ENCODE measurements at places on chromosomes 1 and 21.

DNA sequence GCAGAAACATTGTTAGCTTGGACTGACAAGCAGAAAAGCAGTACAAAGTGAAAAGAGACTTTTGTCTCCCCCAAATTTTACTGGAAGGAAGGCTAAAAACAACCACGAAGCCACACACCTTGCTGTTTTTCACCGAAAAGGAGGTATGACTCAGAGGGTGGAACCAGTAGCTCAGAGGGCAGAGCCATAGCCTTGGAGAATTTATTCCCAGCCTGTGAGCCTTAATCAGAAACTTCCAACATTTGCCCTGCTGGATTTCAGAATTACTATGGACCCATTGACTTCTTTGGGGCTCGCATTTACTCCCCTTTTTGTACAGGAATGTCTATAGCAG lies 32.0 kb downstream of the RPS6KC1 start:
- DNase-seq = no peak

GRCh38 chr1:236994450-236994849 lies 9.8 kb downstream of the MT1HL1 start:
- DNase-seq = no peak

DNA sequence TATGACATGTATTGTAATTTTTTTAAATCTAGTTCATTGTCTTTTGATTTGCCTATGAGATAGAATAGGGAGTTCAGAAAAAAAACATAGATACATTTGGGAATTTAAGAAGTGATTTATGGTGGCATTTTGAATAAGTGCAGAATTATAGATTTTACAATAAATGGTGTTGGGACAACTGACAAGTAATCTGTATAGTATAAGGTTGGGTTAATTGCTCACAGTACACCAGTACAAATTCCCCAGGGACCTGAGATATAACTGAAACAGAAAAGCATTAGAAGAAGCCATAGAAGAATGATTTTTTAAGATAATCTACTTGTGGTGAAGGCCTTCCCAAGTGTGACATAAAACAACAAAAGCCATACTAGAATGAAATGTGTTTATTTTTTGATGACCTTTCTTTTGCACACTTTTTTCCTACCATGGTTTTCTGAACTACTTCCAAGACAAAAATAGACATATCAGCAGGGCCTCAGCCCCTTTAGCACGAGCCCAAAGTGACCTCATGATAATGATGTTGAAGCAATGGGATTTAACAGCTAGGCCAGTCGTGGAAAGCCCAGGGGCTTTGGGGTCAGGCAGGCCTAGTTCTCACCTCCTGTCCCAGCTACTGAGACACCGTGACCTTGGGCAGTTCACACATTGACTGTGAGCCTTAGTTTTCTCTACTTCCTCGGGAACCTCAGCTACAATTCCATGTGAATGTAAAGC lies 87.4 kb downstream of the GREM2 start:
- DNase-seq = no peak

GRCh38 chr1:111471012-111471411 lies 2.8 kb upstream of the C1orf162 start:
- no peak for DNase-seq

- no peak for DNase-seq
Measured at GRCh38 chr1:110726755-110727154, 52.0 kb upstream of the KCNA3 start.

- no peak for DNase-seq
Measured at GRCh38 chr1:22689505-22689904, 21.1 kb upstream of the EPHB2 start.

DNA sequence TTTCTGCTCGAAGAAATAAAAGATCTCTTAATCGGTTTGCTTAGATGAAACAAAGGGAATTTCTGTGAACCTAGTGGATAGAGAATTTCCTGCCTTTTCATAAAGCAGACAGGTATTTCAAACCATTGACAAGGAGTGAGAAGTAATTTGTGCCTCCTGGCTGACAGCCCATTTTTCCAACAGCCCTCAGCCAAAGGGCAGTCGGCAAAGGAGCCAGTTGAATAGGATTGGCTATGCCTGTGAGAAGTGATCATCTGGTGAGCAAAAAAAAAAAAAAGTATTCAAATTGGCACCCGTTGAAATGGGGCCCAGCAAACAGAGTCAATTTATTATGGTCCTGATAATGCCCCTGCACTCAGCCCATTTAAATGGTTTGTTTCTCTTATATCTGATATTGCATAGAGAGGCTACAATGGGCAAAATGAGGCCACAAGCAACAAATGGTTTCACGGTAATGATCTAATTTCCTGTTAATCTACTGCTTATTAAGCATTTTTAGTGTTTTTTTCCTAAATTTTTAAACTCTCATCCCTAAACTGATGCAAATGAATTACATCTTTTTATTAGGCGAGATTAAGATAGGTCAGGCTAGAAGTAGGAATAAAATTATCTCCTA lies 477.5 kb downstream of the NUF2 start:
- DNase-seq = no peak

DNA sequence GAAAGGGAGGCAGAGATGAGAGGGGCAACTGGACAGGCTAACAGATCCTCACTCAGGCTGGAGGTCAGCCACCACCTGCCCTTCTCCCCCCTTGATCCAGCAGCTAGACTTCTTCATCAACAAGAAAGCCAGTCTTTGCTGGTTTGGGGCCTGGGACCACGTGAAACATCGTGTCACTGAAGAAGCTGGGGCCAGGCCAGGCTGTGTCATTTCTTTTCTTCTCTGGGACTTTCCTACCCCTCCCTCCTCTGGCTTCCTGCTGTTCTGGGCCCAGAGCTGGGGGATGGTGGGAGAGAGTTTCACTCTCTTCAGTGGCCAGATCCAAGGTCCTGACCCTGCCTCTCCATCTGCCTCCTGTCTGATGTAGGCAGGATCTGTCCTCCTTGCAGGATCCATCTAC lies 18.1 kb upstream of the SLC26A9 start:
- no peak for DNase-seq

DNA sequence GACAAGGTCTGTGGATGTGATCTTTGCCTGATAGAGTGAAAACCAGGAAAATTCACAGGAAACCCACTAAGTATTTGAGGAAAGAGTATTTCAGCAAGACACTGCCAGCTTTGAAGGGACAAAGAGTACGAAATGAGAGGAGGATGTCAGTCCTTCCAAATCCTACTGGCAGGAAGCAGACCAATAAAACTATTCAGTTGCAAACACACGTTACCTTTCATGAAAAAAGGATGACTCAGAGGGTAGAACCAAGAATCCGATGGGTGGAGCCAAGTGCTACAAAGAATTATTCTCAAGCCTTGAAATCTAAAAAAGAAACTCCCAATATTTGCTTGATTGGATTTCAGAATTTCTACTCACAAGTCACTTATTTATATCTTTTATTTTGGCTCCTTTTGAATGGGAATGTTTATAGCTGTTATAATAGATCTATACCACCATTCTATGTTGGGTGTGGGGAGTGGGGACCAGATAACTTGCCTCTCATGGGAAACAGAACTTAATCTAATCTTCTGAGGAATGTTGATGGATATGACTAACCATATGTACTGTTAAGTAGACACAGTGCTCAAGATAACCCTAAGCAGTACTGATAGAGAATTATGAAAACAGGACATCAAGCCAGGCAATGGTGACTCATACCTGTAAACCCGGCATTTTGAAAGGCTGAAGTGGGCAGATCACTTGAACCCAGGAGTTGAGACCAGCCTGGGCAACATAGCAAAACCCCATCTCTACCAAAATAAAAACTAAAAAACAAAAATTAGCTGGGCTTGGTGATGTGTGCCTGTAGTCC lies 19.3 kb upstream of the HEATR1 start:
- DNase-seq = no peak

DNA sequence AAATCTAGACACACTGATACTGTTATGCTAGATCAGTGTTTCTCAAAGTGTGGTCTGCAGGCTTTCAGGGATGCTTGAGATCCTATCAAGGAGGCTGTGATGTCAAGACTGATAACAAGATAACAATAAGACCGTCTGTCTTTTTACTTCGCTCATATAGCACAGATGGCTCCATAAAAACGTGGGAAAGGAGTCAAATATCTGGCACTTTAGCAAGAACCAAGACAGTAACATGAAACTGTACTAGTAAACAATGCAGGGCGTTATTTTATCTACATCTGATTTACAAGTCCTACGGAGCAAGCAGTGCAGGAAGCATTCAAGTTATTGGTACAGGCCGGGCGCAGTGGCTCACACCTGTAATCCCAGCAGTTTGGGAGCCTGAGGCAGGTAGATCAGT lies 3.6 kb upstream of the SPRR3 start:
- DNase-seq = no peak

- DNase-seq = no peak
Measured at GRCh38 chr21:42646076-42646825, 7.2 kb upstream of the PDE9A start.

DNA sequence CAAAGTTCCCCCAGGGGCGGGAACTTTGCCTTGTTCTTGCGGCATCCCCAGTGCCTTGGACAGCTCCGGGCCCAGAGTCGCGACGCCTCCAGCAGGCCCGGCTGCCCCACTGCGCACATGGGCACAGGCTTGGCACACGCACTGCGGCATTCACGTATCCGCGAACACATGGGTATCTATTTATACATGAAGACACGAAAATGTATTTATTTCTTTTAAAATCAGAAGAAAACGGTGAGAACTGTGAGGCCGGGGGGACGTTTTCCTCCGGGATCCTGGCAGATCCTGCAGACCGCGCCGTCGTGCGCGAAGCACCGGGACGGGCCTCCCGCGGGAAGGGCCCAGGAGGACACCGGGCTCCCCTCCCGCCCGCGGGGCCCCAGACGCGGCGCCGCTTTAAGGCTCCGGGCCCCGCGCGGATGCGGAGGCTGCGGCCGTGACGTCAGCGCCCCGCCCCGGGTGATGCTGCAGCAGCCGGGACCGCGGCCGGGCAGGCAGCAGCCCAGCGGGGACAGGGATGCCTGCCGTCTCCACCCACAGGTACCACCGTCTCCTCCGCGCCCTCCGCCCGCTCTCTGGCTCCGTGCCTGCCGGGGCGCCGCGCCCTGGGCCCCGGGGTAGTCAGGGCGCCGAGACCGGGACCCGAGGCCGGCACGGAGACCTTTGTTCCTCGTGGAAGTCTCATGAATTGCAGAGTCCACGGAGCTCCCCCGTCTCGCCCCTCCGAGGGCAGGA lies at the start of gene SLC45A1:
Gene SLC45A1 (plus strand): TSS at position 468 of the 735 bp plus-strand sequence. CDS start 6,216 bp downstream, outside the sequence.
- no peak for DNase-seq

DNA sequence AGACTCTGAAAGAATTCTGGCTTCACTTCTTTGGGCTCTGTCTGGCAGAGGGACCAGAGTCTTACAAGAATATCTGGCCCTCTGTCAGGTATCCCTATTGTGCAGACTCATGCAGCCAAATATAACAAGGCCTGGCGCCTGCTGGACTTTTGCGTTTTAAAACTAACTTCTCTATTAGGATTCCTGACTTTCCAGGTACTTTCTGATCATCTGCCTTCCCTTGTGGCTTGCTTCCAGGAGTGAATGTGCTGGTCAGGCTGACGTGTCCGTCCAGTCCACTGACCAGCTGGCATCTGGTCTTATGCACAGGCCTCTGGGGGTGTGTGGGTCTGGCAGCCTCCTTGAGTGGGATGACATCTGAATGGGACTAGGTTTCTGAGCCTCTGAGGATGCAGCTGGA lies 8.6 kb upstream of the RAB29 start:
- no peak for DNase-seq

DNA sequence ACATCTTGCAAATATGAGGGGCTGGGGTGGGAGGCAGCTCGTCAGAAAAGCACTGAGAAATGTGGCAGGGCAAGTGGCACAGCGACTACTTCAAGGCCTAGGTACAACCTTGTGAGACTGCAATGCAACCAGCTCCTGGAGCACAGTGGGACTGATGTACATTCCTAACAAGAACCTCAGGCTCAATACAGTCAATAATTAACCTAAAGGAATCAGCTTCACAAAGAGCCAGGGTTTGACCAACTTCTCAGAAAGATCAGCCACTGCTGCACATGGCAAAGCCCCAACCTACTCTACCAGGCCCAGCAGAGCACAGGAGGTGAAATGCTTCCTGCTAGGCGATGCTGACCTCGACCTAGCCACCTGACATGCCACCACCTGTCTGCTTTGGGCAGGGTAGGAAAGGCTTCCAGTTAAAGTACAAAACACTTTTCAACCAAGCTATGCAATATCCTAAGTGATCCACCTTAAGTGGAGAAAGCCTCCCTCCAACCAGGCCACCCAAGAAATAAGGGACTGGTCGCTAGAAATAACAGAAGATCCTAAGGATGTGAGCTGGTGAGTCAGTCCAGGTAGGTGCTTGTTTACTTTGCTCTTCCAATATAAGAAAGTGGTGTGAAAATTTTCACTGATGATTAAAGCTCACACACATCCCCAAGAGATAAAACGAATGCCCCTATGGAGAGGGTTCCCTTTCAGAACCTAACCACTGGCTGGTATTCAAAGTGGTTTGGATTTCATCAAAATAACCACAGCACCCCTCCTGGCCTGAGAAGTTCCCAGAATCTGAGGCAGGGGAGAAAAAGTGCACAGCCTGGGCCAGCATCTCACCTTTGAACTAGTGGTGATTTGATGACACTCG lies 2.1 kb downstream of the RIPK4 start:
- no peak for DNase-seq

DNA sequence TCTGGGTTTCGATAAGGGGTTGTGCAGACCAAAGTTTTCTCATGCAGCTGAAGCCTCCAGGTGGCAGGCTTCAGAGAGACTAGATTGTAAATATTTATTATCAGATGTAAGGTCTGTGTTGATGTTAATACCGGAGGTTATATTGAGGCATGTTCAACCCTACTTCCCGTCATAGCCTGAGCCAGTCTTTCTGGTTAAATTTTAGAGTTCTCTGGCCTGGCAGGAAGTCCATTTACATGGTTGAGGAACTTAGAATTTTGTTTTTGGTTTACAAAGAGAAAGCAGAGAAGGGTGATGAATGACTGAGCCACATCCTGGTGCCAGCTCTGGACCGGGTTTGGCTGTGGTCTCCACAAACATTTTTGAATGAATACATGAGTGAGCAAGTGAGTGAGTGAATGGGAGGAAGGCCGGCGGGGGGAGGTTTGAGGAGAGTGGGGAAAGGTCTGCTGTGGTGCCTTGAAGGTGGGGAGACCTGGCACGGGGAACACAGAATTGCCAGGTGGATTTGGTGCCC lies 218.5 kb downstream of the DISC1 start:
- no peak for DNase-seq

DNA sequence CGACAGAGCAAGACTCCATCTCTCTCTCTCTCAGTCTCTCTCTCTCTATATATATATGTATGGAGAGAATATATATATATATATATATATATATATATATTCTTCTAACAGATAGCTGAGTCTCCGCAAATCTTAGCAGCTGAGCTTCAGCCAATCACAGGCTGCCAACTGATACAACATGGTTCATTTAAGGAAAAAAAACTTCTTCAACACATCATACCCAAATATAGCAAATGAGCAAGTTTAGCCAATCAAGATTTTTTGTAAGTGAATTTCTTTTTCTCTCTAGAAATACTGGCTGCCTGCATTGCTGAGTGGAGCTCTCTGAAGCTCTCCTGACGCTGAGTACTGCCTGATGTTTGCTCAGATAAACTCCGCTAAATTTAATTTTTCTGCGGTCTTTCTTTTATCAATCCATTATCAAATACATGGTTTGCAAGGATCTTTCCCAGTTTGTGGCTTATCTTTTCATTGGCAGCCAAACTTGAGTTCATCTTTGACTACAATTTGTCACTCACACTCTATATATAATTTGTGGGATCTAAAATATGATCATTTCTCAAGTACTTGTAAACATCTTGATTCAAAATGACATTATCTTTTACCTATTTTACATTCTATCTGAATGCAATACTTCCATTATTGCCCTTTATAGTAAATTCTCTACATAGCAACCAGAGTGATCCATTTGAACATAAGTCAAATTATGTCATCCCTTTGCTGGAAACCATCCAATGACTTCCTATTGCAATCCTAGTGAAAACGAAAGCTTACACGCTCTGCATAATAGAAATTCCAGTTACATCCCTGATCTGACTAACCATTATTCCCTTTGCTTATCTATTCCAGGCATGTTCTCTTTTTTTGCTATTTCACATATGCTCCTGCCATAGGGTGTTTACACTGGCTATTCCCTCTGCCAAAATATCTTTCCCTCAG lies 2131.7 kb downstream of the MRPL39 start:
- no peak for DNase-seq
